ENCODE measurements at places on chromosomes 11 and 22.

DNA sequence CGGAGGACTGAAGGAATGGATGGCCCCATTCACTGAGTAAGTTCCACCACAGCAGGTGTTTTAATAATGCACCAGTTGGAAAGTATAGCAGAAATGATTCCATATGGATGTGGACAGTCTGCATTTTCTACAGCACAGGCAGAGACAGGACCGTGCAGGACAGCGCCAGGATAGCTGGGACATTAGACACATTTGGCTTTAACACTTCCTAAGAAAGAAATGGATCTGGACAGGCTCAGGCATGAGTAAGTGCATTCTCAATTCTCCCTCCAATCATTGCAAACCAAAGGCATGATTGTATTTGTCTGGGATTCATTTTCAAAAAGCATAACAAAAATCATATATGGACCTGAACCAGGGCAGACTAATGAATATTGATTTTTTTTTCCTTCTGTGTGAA, 233.0 kb upstream of the POU2AF2 start:
- DNase-seq, result no peak

GRCh38 chr11:44226490-44226889, 83.4 kb downstream of the ALX4 start:
- DNase-seq, result no peak

GRCh38 chr11:83773950-83774880, 488.0 kb upstream of the CCDC90B start:
- DNase-seq, result no peak

DNA sequence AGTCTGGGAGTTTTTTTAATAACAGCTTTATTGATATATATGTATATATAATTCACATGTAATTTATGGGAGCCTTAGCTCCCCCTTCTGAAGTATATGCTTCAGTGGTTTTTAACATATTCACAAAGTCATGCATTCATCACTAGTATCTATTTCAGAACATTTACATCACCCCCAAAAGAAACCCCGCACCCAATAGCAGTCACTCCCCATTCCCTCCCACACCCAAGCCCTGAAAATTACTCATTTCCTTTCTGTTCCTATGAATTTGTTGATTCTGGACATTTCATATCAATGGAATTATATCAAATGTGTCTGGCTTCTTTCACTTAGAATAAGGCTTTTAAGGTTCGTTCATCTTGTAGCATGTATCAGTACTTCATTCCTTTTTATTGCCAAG, 35.6 kb upstream of the SYT7 start:
- DNase-seq, result no peak

GRCh38 chr11:86861810-86862209, 61.5 kb downstream of the PRSS23 start:
- DNase-seq, result no peak

GRCh38 chr11:120486138-120486537, 25.4 kb upstream of the GRIK4 start:
- DNase-seq, result no peak

GRCh38 chr22:25061134-25061533, 108.6 kb downstream of the KIAA1671 start:
- DNase-seq, result no peak

- peak; percentile 17 for DNase-seq
These were observed 32.4 kb downstream of the EIF3F start for GRCh38 chr11:8019314-8020243.

GRCh38 chr22:38296372-38296771, 20.9 kb downstream of the CSNK1E start:
- no peak for DNase-seq

DNA sequence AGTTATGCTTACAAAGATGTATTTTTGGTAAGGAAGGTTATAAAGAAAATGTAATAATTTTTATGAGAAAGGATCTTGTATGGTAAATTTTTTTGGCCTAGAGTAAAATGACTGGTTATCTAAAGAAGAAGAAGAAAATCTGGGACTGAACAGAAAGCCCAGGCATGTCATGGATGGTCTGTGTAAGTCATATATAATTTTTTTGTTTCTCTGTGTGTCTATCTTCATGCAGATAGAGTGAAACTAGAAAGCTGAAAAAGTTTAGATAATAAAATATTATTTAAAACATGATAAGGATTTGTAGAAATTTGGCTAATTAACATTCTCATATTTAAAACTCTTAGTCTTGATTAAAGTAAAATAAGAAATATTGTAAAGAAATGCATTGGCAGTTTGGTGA, 27.6 kb upstream of the MPEG1 start:
- DNase-seq, result no peak

DNA sequence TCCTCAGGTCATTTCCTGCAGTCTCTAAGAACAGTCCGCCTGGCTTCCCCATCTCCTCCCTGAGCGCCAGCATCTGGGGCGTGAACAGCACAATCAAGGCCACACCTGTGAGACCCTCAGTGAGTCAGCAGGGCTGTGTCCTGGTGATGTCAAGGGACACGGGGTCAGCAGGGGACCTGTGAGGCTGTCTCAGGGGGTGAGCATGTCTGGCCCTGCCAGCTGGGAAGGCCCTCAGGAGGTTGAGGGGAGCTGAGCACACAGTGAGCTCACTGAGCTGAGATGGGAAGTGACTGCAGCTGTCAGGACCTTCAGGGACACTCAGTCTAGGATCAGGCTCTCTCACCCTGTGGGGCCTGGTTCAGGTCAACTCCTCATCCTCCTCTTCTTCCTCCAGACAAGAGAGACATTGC, 46.6 kb upstream of the VPREB1 start:
- no peak for DNase-seq

GRCh38 chr11:128848815-128849455, 18.2 kb downstream of the KCNJ1 start:
- DNase-seq, result peak; percentile 72

DNA sequence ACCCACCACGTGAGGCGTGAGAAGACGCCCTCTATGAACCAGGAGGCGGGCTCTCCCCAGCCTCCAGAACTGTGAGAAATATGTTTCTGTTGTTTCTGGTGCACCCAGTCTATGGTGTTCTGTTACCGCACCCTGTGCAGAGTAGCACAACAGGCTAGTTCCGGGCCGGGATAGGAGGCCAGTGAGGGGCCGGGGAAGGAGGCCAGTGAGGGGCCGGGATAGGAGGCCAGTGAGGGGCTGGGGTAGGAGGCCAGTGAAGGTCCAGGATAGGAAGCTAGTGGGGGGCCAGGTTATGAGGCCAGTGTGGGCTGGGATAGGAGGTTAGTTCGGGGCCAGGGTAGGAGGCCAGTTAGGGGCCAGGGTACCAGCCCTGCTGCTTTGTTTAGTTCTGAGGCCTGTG, 204.6 kb downstream of the BARX2 start:
- DNase-seq, result no peak

- no peak for DNase-seq
These were observed 232.9 kb downstream of the ETS1 start for GRCh38 chr11:128354476-128354875.

DNA sequence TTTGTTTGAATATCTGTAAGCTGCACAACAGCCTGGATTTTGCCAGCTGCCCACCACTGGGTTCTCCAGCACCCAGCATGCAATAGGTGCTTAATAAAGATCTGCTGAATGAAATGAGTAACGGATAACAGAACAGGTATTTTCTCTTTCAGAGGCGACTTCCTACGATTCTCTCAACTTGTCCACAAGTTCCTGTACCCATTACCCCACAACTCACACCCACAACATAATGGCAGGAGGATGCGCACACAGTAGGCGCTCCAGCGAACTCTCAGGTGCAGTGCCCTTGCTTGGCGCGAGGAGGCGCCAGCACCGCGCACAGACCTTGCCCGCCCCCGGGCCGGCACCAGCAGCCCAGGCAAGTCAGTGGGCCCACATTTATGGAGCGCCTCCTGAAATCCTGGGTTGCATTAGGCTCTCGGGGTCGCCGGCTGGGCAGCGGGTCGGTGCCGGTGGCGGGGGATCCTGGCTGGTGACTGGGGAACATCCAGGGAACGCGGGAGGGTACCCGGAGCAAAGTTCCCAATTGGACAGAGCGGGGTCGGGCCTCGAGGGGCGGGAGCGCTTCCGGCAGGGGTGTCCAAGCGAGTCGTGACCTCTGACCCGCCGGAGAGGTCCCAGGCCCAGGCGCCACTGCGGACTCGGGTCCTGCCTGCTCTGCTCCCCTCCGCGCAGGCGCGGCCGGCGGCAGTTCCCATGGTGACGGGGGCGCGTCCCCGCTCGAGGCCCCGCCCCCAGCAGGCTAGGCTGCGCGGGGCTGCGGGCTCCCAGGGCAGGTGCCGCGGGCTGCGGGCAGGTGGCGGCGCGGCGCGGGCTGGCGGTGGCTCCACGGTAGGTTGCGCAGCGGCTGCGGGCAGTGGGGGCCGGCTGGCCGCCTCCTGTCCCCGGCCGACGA, at the start of gene KIAA1671:
Gene KIAA1671, plus strand, starts transcription at position 775 of the 895 bp plus-strand sequence. CDS start 75,284 bp downstream, outside the sequence.
- peak; percentile 76 for DNase-seq

DNA sequence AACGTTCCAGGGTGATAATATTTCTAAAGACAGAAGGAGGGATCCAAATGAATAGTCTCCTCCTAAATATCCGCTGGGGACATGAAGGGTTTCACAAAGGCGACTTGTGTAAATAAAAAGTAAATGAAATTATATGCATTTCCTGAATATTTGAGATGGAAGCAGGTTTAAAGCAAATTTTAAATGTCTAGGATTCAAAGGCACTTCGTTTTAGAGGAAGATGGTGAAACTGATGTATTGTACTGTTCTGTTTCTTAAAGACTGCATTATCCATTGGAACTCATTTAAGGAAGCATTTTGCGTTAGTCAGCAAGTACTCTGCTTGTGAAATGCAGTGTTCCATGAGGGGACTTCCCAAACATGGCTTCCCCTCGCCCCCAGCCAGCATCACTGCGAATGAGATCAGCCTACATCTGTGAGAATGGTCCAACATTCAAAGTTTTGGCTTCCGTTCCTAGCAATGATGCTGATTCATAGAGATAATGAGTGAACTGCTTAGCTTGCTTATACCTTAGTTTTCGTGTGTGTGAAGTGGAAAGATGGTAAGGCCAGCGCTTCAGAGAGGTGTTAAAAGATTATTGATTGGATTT, 1.5 kb downstream of the RAB39A start:
- DNase-seq, result no peak

- DNase-seq, result no peak
These were observed 109.8 kb downstream of the ZBTB16 start for GRCh38 chr11:114169321-114169749.

GRCh38 chr11:65867284-65868071, 5.1 kb downstream of the EFEMP2 start:
- DNase-seq, result no peak

- no peak for DNase-seq
These were observed 24.9 kb downstream of the IMMP1L start for GRCh38 chr11:31484497-31484896.

DNA sequence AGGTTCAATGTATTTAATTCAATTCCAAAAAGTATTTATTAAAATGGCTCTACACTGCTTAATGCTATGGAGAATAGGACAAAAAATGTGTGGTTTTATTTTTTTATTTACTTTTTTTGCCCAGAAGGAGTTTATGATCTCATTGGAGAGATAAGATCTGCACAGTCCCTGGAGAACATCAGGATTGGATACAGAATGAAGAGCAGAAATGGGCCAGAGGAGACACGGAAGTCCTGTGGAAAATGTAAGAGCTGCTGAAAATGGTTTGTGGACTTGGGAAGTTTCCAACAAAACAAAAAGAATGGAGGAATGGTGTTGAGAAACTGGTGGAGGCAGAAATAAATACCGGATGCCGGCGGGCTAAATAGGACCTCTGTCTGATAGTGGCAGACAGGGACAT, 554.6 kb downstream of the OPCML start:
- no peak for DNase-seq

DNA sequence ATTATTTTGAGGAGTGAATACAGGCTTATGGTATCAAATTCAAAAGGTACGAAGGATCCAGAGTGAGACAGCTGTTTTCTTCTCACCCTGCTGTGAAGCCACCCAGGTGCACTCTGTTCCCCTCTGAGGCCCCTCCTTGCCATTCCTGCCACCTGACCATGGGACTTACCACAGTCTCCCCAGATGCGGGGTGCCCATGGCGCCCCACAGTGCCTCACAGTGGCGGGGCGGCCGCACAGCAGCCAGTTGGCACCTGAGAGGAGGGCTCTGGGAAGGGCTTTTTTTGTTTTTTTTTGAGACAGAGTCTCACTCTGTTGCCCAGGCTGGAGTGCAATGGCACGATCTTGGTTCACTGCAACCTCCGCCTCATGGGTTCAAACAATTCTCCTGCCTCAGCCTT, 151.7 kb downstream of the CEP164 start:
- no peak for DNase-seq

DNA sequence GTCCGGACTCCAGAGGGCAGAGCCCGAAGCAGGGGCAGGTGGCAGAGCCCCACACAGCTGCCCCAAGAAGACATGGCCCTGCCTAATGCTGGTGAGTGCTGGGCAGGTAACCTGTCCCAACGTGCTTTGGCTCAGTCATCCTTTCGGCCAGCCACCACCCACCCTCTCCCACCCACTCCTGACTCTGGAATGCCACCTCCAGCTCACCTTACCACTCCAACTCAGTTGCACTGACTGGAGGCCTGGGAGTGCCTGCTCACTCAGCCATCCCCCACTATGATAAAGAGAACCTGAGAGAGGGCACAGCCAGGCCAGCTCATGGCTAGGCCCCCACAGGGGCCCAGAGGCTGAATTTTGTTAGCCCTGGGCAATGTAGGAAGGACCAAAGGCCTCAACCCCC, 53.8 kb upstream of the MPEG1 start:
- no peak for DNase-seq

- peak; percentile 56 for DNase-seq
These were observed at the start of gene MICALL1 for GRCh38 chr22:37905534-37906363. Gene MICALL1 (plus strand): TSS chr22:37906297. CDS start chr22:37906423, 126 bp downstream.

DNA sequence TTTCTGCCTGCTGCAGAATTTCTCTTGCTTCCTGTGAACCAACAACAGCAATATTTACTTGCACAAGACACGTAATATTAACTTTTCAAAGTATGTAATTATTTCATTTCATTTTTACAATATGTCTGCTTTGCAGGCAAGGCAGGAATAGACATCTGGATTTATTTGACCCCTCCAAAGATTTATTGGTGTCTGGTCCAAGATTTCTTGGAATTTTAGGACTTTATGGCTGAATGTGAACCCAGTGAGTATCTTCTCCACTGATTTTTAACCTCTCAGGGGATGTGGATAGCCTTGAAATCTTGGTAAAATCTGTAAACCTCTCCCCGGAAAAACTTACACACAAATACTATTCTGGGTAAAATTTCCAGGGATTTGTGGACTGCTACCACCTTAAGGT, 61.5 kb downstream of the PKNOX2 start:
- no peak for DNase-seq

- no peak for DNase-seq
These were observed 12.1 kb downstream of the CCDC81 start for GRCh38 chr11:86386746-86387145.

- DNase-seq, result no peak
These were observed 85.7 kb downstream of the DSCAML1 start for GRCh38 chr11:117711331-117711730.

- no peak for DNase-seq
These were observed 3.4 kb upstream of the DPP3 start for GRCh38 chr11:66476841-66477251.

Measured in stimulated activated CD4-positive, alpha-beta T cell treated with anti-CD3 and anti-CD28 coated beads, Interleukin-4, amount 100 ng/mL, for 48 hours (primary cell).